Body of pancreas (tissue), 4 donors: ENCODE measurements at places on chromosomes 7 and 10. TPM values are rescaled to one million over a fixed set of nuclear protein-coding genes. Genes with fewer than 3 reads are reported as not detected.

The PROSER2 gene
- 29.3 TPM for total RNA-seq

The SLC18A3 gene
- not detected for total RNA-seq

The CFAP43 gene
- total RNA-seq, result 4.0 TPM

The MYPN gene
- not detected for total RNA-seq

The SDK1 gene
- 32.4 TPM for total RNA-seq

The LRRD1 gene
- total RNA-seq, result not detected

The VWDE gene
- 2.6 TPM for total RNA-seq

The SPDYE8 gene
- total RNA-seq, result not detected

The SLC39A12 gene
- not detected for total RNA-seq

The C10orf53 gene
- not detected for total RNA-seq

The STEAP1B gene
- not detected for total RNA-seq

The GPR15LG gene
- total RNA-seq, result not detected

- peaks cover 19% of the 10 kb centered on the region for H3K36me3 ChIP-seq
- H3K27me3 ChIP-seq, result no peaks in the 10 kb centered on the region
- no peak overlapping the region for H3K4me3 ChIP-seq
- DNase-seq, result no peak
- H3K4me1 ChIP-seq, result no peaks in the 10 kb centered on the region
Observed at GRCh38 chr10:1114719-1115606, 58.8 kb downstream of the WDR37 start.

GRCh38 chr10:106618646-106619045 is 545.9 kb downstream of the SORCS1 start:
- H3K27me3 ChIP-seq, result no peaks in the 10 kb centered on the region
- H3K4me1 ChIP-seq, result no peaks in the 10 kb centered on the region
- H3K4me3 ChIP-seq, result no peak overlapping the region
- no peak overlapping the region for H3K27ac ChIP-seq
- no peak for DNase-seq

- H3K27ac ChIP-seq, result no peak overlapping the region
- no peaks in the 10 kb centered on the region for H3K4me1 ChIP-seq
- DNase-seq, result peak; percentile 47
- no peak overlapping the region for H3K4me3 ChIP-seq
- no peaks in the 10 kb centered on the region for H3K36me3 ChIP-seq
Observed at GRCh38 chr7:89623018-89623672, 531.1 kb upstream of the STEAP1 start.

GRCh38 chr10:15545266-15545665 is 174.2 kb upstream of the FAM171A1 start:
- no peaks in the 10 kb centered on the region for H3K27me3 ChIP-seq
- H3K36me3 ChIP-seq, result no peaks in the 10 kb centered on the region
- no peak overlapping the region for H3K4me3 ChIP-seq

- no peaks in the 10 kb centered on the region for H3K4me1 ChIP-seq
- H3K27me3 ChIP-seq, result no peaks in the 10 kb centered on the region
- no peak overlapping the region for H3K4me3 ChIP-seq
- DNase-seq, result no peak
- H3K27ac ChIP-seq, result no peak overlapping the region
Observed at GRCh38 chr7:156065400-156065799, 253.1 kb upstream of the SHH start.

GRCh38 chr10:59064759-59065539 is 111.5 kb upstream of the PHYHIPL start:
- no peaks in the 10 kb centered on the region for H3K27me3 ChIP-seq
- no peak for DNase-seq
- no peaks in the 10 kb centered on the region for H3K36me3 ChIP-seq
- H3K4me3 ChIP-seq, result no peak overlapping the region
- H3K4me1 ChIP-seq, result peaks cover 23% of the 10 kb centered on the region

DNA sequence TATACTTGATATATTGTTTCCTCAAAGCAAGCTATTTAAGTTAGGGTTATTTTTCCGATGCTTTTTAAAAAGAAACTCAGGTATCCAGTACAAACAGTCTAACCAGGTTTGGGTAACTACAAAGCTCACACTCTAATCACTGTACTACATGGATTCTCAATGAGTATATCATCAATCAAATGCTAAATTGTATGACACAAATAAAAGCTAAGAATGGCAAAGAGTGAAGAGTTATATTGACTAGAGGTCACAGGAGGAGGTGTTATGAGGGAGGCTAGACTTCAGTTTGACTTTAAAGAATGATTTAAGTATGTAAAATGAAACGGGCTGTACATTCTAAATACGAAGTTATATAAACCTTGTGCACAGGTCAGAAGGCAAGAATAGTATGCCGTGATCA is 178.0 kb downstream of the CTNNA3 start:
- DNase-seq, result no peak
- H3K27me3 ChIP-seq, result no peaks in the 10 kb centered on the region
- no peak overlapping the region for H3K27ac ChIP-seq
- peaks cover 4% of the 10 kb centered on the region for H3K4me1 ChIP-seq

GRCh38 chr10:99768556-99768955 is 13.9 kb upstream of the ABCC2 start:
- no peak for DNase-seq
- no peaks in the 10 kb centered on the region for H3K36me3 ChIP-seq
- H3K27me3 ChIP-seq, result no peaks in the 10 kb centered on the region
- H3K4me1 ChIP-seq, result no peaks in the 10 kb centered on the region

GRCh38 chr10:11715815-11716494 is 26.2 kb upstream of the ECHDC3 start:
- no peak overlapping the region for H3K4me3 ChIP-seq
- peak overlapping the region; percentile 44 for H3K27ac ChIP-seq
- peak; percentile 49 for DNase-seq
- H3K27me3 ChIP-seq, result no peaks in the 10 kb centered on the region
- H3K4me1 ChIP-seq, result peaks cover 22% of the 10 kb centered on the region
- H3K36me3 ChIP-seq, result no peaks in the 10 kb centered on the region

GRCh38 chr10:75959912-75960311 is 528.5 kb downstream of the LRMDA start:
- no peaks in the 10 kb centered on the region for H3K27me3 ChIP-seq
- no peaks in the 10 kb centered on the region for H3K36me3 ChIP-seq
- no peaks in the 10 kb centered on the region for H3K4me1 ChIP-seq
- no peak for DNase-seq
- H3K27ac ChIP-seq, result no peak overlapping the region

DNA sequence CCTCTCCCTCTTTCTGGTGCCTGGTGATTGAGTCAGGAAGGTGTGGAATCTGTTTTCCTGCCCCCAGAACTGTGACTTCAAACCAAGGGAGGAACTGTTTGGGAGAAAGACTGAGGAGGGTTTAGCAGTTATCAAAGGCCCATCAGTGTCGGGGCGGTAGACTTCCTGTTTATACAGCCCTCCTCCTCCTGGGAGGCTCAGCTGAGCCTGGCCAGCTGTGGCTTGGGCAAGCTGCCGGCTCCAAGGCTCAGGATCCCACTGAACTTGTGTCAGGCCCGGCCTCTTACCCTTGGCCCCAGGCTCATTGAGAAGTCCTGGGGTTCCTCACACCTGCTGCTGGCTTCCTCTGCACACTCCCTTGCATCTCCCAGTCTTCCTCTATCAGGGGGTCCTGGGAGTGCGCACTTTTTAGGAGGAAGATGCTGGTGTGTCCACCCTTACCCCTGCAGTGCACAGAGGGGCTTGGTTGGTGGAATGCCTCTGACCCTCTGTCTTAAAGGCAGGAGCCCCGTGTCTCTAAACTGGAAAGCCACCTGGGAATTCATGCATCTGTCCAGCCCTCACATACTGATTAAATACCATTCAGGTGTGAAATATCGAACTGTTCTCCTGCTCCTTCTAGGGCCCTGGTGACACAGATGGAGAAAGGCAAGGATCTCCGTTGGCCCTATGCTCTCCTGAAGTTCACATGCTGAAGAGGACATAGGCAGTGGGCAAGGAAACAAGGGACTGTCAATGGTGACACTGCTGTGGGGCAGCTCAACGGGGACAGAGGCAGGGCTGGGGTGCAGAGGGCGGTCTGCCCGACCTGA is 32.4 kb downstream of the CXCL12 start:
- peaks cover 62% of the 10 kb centered on the region for H3K4me1 ChIP-seq
- no peak overlapping the region for H3K4me3 ChIP-seq
- H3K36me3 ChIP-seq, result no peaks in the 10 kb centered on the region
- peak overlapping the region; percentile 80 for H3K27ac ChIP-seq
- peak; percentile 90 for DNase-seq
- H3K27me3 ChIP-seq, result no peaks in the 10 kb centered on the region

DNA sequence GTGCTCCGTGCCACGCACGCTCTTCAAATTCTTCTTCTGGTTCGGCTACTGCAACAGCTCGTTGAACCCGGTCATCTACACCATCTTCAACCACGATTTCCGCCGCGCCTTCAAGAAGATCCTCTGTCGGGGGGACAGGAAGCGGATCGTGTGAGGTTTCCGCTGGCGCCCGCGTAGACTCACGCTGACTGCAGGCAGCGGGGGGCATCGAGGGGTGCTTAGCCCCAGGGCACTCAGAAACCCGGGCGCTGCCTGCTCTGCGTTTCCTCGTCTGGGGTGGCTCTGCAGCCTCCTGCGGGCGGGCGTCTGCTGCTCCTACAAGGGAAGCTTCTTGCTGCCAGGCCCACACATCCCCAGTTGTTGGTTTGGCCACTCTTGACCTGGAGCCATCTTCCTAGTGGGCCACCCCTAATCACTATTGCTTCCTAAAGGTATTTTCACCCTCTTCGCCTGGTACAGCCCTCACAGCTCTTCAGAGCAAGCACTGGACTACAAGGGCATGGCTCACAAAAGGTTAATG is 2.5 kb downstream of the ADRA2A start:
- H3K27ac ChIP-seq, result peak overlapping the region; percentile 24
- peaks cover 7% of the 10 kb centered on the region for H3K27me3 ChIP-seq
- peaks cover 41% of the 10 kb centered on the region for H3K4me1 ChIP-seq
- no peak for DNase-seq

GRCh38 chr10:504806-505205 is 184.7 kb downstream of the DIP2C start:
- no peaks in the 10 kb centered on the region for H3K27me3 ChIP-seq
- no peak overlapping the region for H3K4me3 ChIP-seq
- no peak overlapping the region for H3K27ac ChIP-seq
- DNase-seq, result no peak
- no peaks in the 10 kb centered on the region for H3K36me3 ChIP-seq

DNA sequence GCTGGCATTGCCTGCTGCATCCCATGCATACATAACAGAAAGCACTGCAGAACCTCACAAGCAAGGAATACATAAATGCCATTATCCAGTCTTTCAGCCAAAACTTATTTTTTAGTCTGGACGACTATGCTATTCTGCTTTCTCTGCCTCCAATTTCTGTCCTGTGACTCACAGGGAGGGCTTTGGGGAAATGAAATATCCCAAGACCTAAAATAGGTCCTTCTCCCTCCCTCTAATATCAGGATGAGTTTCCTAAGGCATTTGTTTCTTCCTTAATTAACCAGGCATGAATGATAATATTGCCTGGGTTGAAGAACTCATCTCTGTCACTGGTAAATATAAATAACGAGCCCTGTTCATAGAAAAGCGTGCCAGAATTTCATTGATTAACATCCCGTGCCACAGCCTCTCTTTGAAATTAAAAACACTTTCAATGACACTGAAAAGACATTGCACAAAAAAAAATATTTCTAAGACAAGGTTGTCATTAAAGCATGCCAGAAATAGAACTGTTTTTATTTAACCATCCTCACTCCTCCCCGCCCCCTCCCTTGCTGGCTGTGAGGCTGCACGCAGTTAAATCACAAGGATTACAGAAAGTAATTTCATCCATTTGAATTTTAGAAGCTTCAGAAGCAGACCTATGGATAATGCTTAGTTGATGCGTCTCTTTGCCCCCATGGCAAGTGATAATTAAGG is 103.0 kb upstream of the ANKRD1 start:
- no peak overlapping the region for H3K27ac ChIP-seq
- no peaks in the 10 kb centered on the region for H3K4me1 ChIP-seq
- H3K36me3 ChIP-seq, result no peaks in the 10 kb centered on the region
- no peak overlapping the region for H3K4me3 ChIP-seq
- no peak for DNase-seq

- no peak overlapping the region for H3K27ac ChIP-seq
- no peaks in the 10 kb centered on the region for H3K27me3 ChIP-seq
- no peak overlapping the region for H3K4me3 ChIP-seq
Observed at GRCh38 chr7:22452142-22452959, 47.6 kb downstream of the STEAP1B start.

DNA sequence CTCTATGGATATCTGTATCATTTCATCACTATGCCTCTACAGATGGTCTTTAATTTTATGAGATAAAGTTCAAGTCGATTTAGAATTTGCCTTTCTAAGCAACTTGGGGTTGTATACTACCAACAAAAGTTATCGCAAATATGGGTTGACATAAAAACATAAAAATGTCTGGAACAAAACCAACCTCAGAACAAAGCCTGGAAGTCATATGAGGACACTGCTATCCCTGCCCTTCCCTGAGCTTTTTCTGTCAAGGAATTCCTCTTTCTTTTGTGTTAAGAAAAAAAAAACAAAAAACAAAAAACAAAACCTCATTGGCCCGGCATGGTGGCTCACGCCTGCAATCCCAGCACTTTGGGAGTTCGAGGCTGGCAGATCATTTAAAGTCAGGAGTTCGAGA is 319.3 kb downstream of the CAMK1D start:
- H3K27ac ChIP-seq, result no peak overlapping the region
- no peaks in the 10 kb centered on the region for H3K36me3 ChIP-seq
- DNase-seq, result no peak

DNA sequence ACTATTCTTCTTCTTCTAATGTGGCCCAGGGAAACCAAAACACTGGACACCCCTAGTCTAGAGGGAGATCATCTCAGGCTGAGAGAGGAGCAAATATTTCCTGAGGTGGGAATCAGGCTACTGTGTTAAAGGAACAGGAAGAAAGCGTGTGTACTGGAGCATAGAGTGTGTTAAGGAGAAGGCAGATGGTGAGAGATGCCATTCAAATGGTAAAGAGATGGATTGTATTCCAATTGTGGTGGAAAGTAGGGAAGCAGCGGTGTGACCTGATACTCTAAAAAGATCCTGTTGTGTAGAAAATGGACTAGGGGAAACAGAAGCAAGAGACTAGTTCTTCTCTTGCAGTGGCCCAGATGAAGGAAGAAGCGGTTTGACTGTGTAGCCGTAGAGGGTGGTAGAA is 31.2 kb downstream of the RAB18 start:
- H3K36me3 ChIP-seq, result peaks cover 7% of the 10 kb centered on the region
- no peak overlapping the region for H3K4me3 ChIP-seq
- H3K27ac ChIP-seq, result no peak overlapping the region
- DNase-seq, result no peak
- H3K4me1 ChIP-seq, result peaks cover 5% of the 10 kb centered on the region

DNA sequence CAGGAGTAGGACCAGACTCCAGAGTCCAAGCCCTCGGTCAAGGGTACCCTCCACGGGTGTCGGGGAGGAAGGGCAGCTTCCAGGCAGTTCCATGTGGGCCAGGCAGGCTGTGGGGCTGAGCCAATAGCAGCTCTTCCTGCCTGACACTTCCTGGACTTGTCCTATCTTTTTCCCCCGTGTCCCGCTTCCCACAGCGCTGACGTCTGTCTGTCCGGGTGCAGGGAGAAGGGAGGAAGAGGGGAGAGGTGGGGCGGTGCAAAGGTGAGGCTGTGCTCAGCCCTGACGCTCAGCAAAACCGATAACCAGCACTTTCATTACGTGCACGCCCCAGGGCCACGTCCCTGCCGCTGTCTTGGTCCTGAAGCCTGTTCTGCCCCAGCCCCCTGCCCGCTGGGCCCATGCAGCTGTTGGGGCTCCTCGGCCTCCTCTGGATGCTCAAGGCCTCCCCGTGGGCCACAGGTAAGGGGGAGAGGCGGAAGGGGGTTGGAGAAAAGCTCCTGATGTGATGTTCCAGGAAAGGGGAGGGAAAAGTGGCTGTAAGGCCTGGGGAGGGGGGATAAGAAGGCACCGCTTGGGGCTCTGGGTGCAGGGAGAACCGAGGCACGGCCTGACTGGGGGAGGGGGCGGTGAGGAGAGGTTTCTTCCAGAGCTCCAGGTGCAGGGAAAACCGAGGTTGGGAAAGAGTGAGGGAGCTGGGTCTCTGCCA is at the start of gene MUC3A:
Gene MUC3A, plus strand, starts transcription at position 308 of the 706 bp plus-strand sequence. Its CDS starts 91 bp downstream, at position 399.
- no peak for DNase-seq
- no peaks in the 10 kb centered on the region for H3K36me3 ChIP-seq
- no peak within 1 kb of the TSS for H3K27ac ChIP-seq
- H3K27me3 ChIP-seq, result no peaks in the 10 kb centered on the region
